ENCODE measurements at places on chromosomes 3 and 15.

DNA sequence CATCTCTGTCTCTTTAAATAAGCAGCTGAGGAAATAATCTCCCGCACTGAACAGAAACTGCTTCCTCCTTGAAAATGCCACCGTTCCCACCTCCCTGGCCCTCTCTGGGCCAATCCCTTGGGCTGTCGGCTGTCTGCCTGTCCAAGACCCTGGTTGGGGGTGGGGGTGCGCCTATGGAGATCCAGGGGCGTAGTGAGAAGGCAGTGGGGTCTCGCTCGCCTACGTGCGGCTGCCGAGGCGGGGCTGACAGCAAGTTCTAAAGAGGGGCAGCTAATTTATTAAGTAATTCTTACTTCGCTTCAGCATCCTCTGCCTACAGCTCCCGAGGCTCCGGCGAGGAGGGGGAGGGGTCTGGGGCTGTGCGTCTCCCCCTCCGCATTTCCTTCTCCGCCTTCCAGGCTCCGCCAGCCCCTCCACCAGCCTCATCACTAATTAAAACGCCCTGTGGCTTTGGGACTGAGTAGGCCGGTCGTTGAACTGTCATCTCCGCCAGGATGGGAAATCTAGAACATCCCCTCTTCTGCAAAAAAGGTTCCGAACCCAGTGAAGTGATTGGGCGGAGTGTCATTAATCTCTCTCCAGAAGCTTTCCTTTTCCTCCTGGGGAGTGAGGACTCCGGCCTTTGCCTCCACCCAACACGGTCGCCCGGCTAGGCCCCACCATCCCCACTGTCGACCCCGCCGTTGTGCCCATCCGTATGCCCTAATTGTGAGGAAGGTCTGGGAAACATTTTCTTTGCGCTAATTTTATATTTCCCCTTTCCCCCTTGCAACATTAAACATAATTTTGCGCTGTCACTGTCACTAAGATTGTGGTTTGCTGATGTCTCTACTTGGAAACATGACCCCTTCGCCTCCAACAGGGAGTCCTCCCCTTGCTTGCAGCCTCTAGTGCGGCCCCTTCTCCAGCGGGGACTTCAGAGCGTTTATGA, 16.9 kb downstream of the NR2F2 start:
- DNase-seq: peak; percentile 79

DNA sequence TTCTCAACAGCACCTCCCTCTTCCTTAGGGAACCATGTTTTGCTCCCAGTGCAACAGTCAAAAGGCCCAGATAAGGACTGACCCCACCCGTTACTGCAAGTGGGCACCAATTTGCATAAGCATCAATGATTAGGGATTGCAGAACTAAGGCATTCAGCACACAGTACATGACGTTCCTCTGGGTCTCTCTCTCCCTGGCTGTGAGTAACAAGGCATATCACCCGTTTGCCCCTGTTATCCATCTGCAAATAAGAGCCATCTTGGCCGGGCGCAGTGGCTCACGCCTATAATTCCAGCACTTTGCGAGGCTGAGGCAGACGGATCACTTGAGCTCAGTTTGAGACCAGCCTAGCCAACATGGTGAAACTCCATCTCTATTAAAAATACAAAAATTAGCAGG, 18.8 kb downstream of the MAGI1 start:
- no peak for DNase-seq

DNA sequence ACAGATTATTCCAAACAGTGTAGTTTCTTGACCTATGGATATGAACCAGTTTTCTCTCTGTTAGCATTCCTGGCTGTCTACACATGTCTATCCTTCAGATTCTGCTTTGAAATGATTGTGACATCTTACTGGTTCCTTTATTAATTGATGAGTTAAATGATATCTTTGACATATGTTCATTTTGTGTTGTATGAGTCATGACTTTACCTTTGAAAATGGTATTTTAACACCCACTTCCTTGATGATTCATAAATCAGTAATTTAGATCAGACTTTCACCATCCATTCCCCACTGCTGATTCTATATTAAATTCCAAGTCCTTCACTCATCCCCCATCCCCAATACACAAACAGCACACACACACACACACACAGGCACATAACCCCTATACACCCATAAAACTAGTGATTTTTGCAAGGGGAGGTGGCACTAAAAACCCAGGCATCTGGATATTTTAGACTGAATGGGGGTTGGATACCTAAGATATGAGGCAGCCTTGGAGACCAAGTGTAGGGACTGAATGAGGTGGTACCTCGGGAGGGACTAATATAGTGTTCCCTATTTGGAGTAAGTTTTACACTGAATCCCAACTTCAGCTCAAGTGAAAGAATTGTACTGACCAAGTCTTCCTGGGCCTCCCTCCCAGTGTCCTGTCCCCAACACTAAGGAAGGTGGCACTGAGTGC, 9.7 kb downstream of the CCK start:
- DNase-seq: no peak

GRCh38 chr15:72541674-72542073, 67.5 kb downstream of the ARIH1 start:
- no peak for DNase-seq
